ENCODE measurements at places on chromosomes 13 and 19.

DNA sequence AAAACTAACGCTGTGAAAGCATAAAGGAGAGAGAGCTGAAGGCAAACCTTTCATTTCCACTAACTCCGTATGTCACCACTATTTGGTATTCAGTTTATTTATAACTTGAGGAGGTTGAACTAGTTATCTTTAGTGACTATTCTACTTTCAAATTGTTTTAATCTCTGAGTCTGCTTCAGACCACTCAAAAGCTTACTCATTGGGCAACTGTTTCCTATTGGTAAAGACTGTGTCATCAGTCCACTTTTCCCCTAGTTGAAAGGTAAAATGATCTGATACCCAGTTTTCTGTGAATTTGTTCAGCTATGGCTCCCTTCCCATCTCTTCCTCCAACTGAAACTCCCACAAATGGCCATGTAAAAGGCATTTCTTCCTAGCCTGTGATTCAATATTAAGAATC lies 39.1 kb downstream of the TEX26 start:
- DNase-seq, result no peak

DNA sequence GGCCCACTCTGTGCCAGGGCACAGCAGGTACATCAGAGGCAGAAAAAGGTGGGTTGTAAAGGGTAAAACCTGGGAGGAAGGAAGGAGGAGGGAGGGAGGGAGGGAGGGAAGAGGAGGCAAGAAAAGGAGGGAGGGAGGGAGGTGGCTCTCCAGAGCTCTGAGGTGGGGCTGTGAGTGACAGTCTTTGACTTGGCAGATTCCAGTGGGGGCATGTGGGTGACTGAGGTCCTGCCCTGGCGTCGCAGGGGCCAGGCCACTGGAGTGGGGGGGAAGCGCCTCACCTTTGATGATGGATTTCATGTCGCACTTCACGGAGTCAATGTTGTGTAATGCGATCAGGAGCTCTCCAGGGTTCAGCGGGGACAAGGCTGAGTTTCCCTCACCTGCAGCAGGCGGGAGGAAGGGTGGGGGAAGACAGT lies 6.0 kb upstream of the RSPH6A start:
- no peak for DNase-seq

GRCh38 chr19:13100031-13100588 lies 2.5 kb downstream of the LYL1 start:
- no peak for DNase-seq

DNA sequence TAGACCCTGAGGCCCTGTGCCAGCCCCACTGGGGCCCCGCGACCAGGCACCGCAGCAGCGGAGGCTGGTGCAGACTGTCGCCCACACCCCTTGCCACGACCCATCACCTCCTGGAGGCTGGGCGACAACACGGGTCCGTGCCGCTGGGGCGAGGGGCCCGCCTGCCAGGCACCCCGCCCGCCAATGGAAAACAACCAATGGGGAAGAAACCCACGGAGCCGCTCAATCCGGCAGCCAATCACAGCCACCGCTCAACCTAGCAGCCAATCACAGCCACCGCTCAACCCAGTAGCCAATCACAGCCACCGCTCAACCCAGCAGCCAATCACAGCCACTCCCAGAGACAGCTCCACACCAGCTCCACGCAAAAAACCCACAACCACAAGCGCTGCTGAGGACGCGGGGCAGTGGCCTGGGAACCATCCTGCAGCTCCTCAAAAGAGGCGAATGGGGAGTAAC lies 29.7 kb downstream of the GPX4 start:
- peak; percentile 72 for DNase-seq

- no peak for DNase-seq
These were observed 166.9 kb downstream of the SLC7A1 start for GRCh38 chr13:29428310-29429181.

DNA sequence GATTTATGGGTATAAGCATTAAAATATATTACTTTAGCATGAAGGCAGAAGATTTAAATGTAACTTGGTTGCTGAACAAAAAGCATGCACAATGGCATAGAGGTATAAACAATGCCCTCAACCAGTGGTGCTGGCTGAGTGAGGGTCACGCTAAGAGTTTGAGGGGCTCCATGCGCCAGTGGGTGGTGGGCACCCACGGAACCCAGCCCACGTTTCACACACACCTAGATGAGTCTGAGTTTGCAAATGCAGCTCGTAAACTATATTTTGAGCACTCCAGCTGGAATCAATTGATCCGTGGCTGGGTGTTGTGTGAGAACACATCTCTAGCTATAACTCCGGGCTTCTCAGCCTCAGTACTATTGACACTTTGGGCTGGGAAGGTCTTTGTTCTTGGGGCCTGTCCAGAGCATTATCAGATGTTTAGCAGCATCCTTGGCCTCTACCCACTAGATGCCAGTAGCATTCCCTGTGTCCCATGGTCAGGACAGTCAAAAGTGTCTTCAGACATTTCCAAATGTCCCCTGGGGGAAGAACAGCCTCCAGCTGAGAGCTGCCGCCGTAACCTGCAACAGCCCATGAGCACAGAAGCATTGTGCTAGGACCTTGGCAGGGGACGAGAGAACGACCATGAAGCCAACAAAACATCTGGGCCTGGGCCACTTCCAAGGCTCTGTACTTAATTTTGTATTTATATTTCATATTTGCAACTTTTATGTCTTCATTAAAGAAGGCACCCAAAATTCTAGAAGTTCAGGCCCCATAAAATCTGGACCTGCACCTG lies 108.1 kb upstream of the SOX1 start:
- DNase-seq, result no peak

DNA sequence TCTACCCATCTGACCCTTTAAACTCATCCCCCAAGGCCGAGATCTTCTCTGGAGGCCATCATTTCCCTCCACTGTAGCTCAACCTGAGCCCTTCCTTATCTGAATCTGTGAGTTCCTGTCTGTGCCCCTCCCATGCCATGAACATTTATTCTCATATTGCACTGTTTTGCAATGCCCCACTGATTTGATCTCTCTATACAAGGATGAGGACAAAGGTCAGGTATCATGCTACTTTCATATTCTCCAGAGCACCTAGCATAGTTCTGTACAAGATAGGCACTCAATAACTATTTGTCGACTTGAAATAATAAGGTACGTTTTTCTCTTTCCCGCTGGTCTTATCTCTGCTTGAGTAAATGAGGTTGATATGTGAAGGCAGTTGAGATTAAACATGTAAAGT lies 135.5 kb downstream of the KLF5 start:
- no peak for DNase-seq

GRCh38 chr19:7272856-7273578 lies 21.2 kb downstream of the INSR start:
- no peak for DNase-seq

Measured in stimulated activated CD8-positive, alpha-beta memory T cell treated with anti-CD3 and anti-CD28 coated beads, Interleukin-4, amount 100 ng/mL, for 24 hours (primary cell).